ENCODE measurements at places on chromosomes 2 and 18.

GRCh38 chr2:10598501-10598900, 91.3 kb downstream of the NOL10 start:
- DNase-seq: no peak

GRCh38 chr2:100905132-100905805, 85.3 kb downstream of the NPAS2 start:
- no peak for DNase-seq

DNA sequence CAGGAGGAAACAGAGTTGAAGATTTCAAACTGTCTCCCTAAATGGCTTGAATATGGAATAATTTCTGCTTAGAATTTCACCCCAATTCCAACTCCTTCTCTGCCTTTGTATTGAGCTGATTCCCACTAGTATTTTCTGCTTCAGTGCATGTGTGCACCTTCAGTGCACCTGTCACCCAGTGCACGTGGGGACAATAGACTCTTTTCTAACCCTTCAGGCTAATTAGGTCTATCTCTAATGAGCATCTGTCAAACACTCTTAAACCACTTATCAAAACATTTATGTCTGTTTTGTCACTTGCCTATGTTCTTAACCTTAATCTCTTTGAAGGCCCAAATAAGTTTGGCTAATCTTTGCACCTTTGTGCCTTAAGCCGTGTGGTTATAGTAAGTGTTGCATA, 232.0 kb upstream of the NETO1 start:
- no peak for DNase-seq

- no peak for DNase-seq
These were observed 175.3 kb upstream of the SIX3 start for GRCh38 chr2:44766220-44766619.

GRCh38 chr2:1544478-1545069, 131.3 kb downstream of the TPO start:
- DNase-seq: no peak

GRCh38 chr18:41456831-41457230, 498.2 kb upstream of the PIK3C3 start:
- no peak for DNase-seq

- DNase-seq: no peak
These were observed 299.9 kb downstream of the CCDC74A start for GRCh38 chr2:131827481-131828163.

- DNase-seq: no peak
These were observed 5.8 kb downstream of the SH3RF3 start for GRCh38 chr2:109134741-109135358.

GRCh38 chr2:56287974-56288373, 104.2 kb downstream of the CCDC85A start:
- DNase-seq: no peak

DNA sequence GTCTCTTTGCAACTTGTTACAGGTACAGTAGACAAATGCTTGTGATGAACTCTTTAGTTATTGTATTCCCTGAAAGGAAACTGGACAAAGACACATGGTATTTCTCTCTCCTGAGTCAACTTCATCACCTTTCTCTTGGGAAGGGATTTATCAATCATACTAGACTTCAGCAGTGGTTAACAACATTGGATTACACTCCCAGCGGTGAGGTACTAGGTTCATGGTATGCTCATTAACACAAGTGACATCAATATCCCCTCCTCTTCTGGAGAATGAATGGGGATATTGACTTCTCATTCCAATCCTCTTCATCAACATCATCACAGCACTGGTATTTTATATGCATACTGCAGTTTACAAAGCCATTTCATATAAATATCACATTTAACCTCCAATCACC, 574.6 kb downstream of the ERBB4 start:
- DNase-seq: no peak

DNA sequence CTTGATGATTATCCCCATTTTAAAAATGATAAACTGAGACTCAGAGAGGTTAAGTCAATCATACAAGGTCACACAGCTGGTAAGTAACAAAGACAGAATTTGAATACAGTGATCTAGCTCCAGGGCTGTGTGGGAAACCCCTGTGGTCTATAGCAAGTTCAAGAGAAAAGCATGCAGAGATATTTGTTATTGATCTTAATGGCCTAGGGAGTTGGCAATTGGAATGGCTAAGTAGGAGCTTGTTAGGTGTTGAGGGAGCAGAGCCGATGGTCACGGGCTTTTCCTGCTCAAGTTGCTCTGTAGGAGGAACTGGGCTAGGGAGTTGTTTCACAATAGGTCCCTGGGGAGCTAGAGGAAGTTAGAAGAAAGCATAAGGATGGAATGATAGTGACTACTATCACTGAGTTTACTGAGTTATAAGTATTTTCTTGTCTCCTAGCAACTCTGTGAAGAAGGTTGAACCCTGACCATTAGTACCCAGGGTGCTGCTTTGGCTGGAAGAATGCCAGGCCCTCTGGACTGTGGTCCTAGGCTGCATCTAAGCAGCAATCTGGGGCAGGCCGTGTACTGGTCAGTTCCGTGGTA, 30.0 kb downstream of the RNF125 start:
- no peak for DNase-seq

DNA sequence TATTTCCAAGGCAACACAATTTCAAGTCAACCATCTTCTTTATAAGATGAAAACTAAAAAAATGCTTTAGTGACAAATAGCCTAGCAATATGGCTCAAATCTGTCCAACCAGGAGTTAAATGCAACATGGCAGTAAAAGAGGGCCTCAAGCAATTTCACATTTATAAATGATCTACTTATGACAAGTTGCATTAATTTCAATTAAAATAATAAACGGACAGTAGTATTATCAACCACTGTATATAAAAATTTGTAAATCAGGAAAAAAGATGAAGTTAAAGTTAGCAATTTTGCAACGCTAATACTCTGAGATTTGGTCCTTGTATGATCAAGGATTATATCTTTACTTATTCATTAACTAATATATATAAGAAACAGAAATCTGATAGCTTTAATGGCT, 19.3 kb downstream of the CCDC88A start:
- DNase-seq: no peak

DNA sequence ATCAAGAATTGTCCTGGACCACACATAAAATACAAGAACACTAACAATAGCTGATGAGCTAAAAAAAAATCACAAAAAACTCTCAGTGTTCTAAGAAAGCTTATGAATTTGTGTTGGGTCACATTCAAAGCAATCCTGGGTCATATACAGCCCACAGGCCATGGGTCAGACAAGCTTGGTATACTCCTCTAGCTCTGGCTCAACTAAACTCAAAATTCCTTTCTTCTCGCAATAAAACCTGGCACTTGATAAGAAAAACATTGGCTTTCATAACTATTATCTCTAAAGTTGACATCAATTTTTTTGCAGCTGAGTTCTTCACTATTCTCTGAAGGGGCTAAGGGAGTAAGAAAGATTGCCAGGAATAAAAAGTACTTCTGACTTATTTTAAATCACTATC, 38.3 kb downstream of the FBXO48 start:
- DNase-seq: no peak

DNA sequence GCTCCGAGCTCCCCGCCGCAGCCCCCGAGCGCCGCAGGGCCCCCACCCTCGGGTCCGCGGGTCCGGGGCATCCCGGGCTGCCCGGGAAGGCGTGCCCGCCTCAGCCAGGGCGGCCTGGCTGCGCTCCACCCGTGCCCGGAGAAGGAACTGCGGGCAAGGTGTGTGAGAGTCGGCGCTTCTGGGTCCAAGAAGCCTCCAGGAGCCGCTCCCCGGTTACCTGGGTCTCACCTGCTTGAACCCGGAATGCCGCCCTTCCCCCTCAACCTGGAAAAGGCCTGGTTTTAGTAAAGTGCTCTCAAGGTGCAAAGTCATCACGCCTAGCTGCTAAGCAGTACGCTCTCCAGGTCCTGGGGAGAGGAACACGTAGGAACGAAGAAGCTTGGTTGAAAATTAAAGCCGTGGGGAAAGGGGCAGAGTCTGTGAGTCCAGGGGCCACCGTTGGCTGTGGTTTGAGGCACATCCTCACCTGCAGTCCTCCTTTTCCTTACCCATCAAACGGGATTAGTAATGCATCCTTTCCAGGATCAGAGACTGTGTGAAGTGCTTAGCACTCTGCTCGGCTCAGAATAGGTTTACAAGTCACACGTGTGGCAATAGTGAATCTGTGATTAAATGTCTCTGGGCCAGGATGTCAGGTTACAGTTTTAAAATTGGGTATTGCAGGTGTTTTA, 1.2 kb downstream of the ASAP2 start:
- no peak for DNase-seq

GRCh38 chr2:43217228-43218154, 8.9 kb downstream of the ZFP36L2 start:
- no peak for DNase-seq

DNA sequence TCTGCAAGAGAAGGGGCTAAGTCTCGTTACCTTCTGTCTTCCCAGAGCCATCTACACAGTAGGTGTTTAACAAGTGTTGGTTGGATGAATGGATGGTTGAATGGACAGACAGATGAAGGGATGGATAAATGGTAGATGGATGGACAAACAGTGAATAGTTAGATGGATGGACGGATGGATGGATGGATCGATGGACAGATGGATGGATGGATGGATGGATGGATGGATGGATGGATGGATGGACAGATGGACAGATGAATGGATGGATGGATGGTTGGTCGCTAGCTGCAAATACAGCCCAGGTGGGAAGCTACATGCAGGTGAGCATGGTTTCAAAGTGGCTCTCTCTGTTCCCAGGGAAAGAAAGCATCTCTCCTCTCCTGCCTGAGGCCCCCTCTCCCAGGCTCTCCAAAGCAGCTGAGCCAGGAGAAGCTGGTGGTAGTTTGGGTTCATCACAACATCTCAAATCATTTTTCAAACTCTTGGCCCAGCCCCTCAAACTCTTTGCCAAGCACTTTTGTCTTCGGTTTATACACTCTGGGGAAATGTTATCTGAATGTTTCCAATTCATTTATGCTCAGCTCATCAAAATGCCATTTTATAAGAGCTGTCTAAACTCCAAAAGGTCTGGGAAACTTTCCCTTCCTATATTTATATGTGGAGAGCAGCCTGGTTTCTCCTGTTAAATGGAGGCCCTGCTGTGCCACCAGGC, 192.7 kb downstream of the ANAPC1 start:
- DNase-seq: no peak

DNA sequence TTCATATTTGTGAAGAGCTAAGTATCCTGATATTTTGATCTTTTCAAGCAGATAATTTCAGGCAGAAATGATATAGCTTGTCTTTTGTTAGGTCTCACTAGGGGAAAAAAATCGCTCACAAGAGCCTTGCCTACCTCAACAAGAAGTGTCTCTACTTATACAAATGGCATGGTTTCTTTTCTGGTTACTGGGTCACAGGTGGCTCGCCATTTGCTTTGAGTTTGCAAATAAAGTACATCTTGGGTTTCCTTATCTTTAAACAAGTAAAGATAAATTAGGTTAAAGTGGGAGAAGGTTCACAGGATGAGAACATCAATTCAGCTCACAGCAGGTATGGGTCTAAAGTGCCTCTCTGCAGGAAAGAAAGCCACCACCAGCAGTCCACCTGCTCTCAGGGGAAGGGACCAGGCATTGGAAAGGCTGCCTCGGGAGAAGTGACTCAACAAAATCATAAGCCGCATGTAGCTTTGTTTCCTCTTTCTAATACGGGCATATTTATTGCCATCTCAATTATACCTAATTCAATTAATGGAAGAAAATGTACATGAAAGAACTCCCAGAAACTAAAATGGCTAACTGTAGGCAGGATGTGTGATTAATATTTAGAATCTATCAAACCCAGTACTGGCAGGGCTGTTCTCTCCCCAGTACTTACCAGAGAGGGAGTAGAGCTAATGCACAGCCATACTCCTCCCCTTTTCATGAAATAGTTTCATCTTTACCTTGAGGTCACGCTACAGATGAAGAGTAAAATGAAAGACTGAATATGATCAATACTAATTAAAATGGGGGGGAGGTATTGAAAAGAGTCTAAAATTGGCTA, 28.3 kb downstream of the CDC42EP3 start:
- DNase-seq: no peak

GRCh38 chr2:104321116-104321795, 532.7 kb upstream of the POU3F3 start:
- no peak for DNase-seq

GRCh38 chr2:167832868-167833287, 414.5 kb downstream of the STK39 start:
- DNase-seq: no peak

GRCh38 chr2:15116830-15117229, 444.3 kb downstream of the NBAS start:
- no peak for DNase-seq

DNA sequence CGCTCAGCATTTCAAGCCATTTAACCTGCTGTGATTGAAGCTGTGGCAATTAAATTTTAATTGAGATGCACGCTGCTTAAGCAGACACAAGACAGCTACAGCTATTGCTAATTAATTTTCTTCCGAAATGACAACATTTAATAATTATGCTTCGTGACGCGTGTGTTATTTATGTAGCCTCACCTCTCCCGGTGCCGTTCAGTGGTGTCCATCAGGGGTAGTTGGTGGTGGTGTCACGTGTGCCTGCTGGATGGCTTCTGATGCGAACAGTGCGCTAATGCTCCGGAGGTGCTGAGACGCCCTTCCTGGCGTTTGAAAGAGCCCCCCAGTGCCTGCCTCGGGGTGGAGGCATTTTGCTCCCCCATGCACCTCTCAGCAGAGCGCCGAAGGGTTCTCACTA, 39.5 kb downstream of the GLI2 start:
- no peak for DNase-seq

DNA sequence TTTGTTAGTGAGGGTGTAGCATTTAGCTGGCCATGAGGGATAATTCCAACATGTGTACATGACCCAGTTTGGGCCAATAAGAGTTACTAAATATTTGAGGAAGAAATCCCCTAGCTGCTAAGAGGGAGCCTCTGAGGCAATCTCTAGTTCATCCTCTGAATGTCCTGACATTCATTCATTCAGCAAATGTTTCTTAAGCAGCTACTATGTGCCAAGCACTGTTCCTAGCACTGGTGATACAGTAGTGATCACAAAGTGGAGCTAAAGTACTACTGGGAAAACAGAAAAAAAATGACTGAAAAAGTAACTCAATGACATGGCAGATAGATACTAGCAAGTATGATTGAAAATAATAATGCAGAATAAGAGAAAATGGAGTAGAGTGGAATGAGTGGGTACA, 79.8 kb upstream of the PID1 start:
- no peak for DNase-seq

- peak; percentile 44 for DNase-seq
These were observed 697 bp downstream of the KCMF1 start for GRCh38 chr2:84971510-84972206.
